ENCODE measurements at places on chromosomes 4 and X. TPM values are rescaled to one million over a fixed set of nuclear protein-coding genes. Genes with fewer than 3 reads are reported as not detected.

DNA sequence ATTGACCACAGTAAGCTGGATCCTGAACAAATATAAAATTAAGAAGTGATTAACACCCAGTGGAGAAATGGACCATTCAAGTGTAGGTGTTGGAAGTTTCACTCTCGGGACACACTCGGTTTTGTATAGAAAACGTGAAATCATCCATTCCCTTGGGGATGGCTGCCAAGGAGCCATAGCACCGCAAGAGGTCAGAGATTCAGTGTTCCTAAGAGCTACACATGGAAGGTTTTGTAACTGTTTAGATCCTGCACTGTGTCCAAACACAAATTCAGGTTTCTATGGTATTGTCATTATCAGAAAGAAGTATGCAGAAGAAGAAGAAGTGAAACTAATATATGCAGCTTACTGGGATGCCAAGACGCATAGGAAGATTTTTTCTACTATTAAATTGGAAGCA lies 281.0 kb downstream of the LDB2 start:
- no peak overlapping the region for H3K4me3 ChIP-seq
- H3K4me1 ChIP-seq, result no peaks in the 10 kb centered on the region
- no peak overlapping the region for H3K27ac ChIP-seq
- no peak for DNase-seq

GRCh38 chr4:6688879-6689505 lies 4.7 kb upstream of the S100P start:
- H3K27me3 ChIP-seq, result no peaks in the 10 kb centered on the region
- DNase-seq, result no peak
- H3K4me3 ChIP-seq, result no peak overlapping the region
- no peaks in the 10 kb centered on the region for H3K36me3 ChIP-seq
- H3K27ac ChIP-seq, result no peak overlapping the region

Gene MSL3
- total RNA-seq, result 21.8 TPM

GRCh38 chr4:128298852-128299251 lies 11.2 kb upstream of the PGRMC2 start:
- no peak for DNase-seq
- H3K36me3 ChIP-seq, result no peaks in the 10 kb centered on the region
- H3K4me3 ChIP-seq, result no peak overlapping the region
- H3K27me3 ChIP-seq, result no peaks in the 10 kb centered on the region
- no peaks in the 10 kb centered on the region for H3K4me1 ChIP-seq
- H3K27ac ChIP-seq, result no peak overlapping the region

DNA sequence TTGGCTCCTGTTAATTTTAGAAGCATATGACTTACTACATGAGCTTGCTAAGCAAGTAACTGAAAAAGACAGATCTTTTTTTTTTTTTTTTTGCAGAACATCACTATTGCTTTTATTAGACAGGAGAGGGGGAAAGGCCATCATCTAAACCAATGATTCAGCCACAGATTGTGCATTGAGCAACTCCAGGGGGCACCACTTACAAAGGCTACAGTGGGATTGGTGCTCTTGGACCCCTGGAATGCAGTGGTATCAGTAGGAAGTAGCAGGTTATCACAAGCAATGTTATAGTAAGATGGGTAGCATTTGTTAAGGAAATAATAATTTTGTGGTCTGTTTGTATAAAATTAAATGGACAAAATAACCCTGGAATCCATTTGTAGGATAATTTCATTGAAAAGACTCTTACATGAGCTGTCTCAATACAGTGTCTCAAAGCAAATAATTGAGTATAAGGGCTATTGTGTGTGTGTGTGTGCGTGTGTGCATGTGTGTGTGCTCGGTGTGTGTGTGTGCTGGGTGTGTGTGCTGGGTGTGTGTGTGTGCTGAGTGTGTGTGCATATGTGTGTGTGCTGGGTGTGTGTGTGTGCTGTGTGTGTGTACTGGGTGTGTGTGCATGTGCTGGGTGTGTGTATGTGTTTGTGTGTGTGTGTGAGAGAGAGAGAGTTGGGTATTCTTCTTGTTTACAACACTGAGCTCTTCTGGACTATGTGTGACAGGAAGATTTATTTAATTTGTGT lies 296.3 kb downstream of the PCDH7 start:
- H3K4me1 ChIP-seq, result no peaks in the 10 kb centered on the region

- H3K36me3 ChIP-seq, result no peaks in the 10 kb centered on the region
- no peak for DNase-seq
- H3K27me3 ChIP-seq, result peaks cover 24% of the 10 kb centered on the region
- H3K4me3 ChIP-seq, result no peak overlapping the region
- peaks cover 13% of the 10 kb centered on the region for H3K4me1 ChIP-seq
Observed at GRCh38 chr4:42149004-42149403, 3.5 kb downstream of the BEND4 start.

- no peaks in the 10 kb centered on the region for H3K36me3 ChIP-seq
- DNase-seq, result no peak
- H3K27ac ChIP-seq, result no peak overlapping the region
- no peak overlapping the region for H3K4me3 ChIP-seq
Observed at GRCh38 chrX:123685232-123685631, 47.6 kb downstream of the THOC2 start.

GRCh38 chrX:142363501-142363900 lies 158.4 kb upstream of the MAGEC2 start:
- H3K4me3 ChIP-seq, result no peak overlapping the region
- no peak for DNase-seq
- no peaks in the 10 kb centered on the region for H3K4me1 ChIP-seq
- H3K27ac ChIP-seq, result no peak overlapping the region

Gene CHIC1
- 22.6 TPM for total RNA-seq

DNA sequence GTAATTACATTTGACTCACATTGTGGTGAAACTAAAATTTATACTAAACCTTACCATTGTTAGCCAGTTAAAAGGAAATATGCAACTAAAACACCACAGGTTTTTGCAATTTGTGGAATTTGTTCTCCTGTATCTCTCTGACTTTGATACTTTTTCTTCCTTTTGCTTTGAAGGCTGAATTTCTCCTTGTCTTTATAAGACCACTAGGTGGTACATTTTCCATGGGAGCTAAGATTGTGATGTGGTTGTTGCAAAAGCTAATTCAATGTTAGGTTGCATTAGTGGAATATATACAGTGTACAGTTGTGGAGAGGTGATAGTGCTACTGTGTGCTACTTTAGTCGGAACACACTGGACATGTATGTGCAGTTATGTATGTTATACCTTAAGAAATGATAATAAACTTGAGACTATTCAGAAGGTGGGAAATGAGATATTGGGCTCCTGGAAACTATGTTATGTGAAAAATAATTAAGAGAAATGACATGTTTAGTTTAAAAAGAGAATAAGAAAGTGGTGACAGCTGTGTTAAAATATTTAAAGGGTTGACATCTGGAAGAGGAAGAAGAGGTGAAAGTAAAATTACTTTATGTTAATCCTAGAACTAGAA lies 70.3 kb downstream of the ARL9 start:
- no peak for DNase-seq
- no peaks in the 10 kb centered on the region for H3K4me1 ChIP-seq
- no peaks in the 10 kb centered on the region for H3K27me3 ChIP-seq

DNA sequence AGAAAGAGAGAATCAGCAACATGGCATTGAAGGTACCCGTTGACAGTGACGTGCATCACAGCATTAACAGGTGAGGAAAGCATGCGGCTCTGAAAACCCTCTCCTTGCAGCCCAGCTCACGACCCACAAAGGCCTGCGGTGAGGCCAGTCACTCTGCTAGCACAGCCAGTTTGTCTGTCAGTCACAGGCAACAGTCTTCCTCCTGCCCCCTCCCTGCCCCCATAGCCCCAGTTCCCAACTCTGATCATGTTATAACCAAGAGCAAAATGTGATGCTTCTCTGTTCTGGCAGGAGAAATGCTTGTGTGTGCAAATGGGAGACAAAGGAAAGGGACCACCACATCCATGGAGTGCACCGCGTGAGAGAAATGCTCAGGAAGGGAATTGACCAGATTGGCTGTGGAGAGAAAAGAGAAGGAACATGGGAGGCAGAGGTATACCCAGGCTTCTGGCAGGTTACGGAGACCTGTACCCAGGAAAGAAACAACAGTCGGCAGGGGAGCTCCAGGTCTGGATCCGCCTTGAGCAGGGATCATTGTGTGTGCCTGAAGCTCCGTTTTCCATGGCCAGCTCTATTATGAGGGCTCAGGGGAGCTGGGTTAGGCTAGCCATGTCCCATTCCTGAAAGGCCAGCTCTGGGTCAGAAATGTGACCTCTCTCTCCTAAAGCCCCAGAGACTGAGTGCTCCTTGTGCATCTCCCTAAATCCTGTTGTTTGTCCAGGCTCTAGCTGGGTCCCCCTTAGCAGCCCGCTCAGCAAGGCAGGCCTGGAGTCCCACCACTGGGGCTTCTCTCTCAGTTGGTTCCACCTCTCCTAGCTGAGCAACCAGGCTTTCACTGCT lies 139.7 kb upstream of the MAMLD1 start:
- H3K27ac ChIP-seq, result no peak overlapping the region
- DNase-seq, result no peak
- H3K4me3 ChIP-seq, result no peak overlapping the region
- H3K36me3 ChIP-seq, result no peaks in the 10 kb centered on the region

Gene STK32B
- 14.8 TPM for total RNA-seq

DNA sequence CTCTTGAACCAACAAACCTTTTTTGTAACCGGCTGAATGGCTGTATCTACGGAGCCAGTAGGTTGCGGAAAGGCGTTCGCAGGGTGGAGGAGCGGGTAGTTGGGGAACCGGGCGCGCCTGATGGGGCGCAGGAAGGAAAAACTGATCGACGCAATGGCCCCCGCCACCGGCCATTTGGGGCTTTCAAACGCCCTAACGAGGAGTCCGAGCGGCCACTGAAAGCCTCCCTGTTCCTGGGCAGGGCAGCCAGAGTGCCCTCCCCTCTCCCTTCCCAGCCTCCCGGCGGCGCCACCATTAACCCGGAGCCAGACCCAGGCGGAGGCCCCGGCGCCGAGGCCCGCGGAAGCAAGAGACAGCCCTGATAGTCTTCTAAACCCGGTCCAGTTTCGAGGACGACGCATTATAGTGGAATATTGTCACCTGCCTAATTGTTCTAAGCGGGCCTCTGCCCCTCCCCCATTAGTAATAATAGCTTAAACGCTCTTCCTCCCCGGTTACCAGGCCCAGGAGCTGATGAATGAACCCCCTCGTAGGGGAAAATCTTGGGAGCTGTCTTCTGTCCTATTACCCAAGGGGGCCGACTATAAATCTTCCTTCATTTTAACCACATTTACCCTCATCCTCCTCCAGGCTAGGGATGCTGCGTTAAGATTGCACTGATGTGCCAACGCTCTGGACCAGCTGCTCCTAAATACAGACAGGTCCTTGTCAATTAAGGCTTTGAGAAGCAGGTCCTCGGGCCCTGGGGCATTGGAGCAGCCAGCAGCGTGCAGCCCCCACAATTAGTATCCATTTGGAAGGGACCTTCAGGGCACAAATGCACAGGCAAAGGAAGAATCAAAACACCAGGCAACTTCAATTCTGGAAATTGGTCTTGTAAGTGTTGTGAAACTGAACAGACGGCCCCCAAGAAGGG lies 61.6 kb upstream of the TMEM33 start:
- no peak for DNase-seq
- H3K27me3 ChIP-seq, result peaks cover 5% of the 10 kb centered on the region
- H3K4me1 ChIP-seq, result no peaks in the 10 kb centered on the region

GRCh38 chrX:153598541-153599191 lies at the start of gene CCNQ:
TSS of gene CCNQ (minus strand) at chrX:153599139. CDS start at chrX:153599073, 66 bp downstream.
- no peaks in the 10 kb centered on the region for H3K27me3 ChIP-seq
- no peaks in the 10 kb centered on the region for H3K36me3 ChIP-seq
- peak within 1 kb of the TSS; percentile 63 for H3K4me3 ChIP-seq
- no peaks in the 10 kb centered on the region for H3K4me1 ChIP-seq
- peak within 1 kb of the TSS; percentile 17 for H3K27ac ChIP-seq
- peak; percentile 25 for DNase-seq

Gene SSX2B
- not detected for total RNA-seq

DNA sequence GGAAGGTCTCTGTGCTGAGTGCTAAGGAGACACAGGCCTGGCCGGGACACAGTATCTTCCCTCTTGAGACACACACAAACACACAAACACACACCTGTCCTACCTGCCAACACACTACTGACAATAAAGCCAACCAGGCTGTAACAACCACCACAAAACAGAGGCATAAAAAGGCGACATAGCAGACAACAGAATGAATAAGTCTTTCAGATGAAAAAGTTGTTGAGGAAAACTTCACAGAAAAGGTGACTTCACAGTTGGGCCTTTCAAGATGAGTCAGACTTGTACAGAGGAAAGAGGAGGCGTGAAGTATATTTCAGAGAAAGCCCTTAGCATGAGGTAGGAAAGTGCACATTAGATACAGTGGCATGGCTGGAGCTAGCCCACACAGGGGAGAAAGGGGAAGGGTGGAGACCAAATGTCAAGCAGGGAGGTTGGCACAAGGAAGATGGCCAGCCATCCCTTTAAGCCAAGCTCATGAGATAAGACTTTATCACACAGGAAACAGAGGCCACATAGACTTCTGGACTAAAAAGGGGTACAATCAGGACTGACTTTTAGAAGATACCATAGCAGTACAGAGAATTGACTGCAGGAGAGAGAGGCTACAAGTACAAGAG lies 54.0 kb downstream of the SLC9A7 start:
- H3K36me3 ChIP-seq, result no peaks in the 10 kb centered on the region
- peaks cover 3% of the 10 kb centered on the region for H3K4me1 ChIP-seq
- no peak for DNase-seq
- no peaks in the 10 kb centered on the region for H3K27me3 ChIP-seq
- H3K4me3 ChIP-seq, result no peak overlapping the region

DNA sequence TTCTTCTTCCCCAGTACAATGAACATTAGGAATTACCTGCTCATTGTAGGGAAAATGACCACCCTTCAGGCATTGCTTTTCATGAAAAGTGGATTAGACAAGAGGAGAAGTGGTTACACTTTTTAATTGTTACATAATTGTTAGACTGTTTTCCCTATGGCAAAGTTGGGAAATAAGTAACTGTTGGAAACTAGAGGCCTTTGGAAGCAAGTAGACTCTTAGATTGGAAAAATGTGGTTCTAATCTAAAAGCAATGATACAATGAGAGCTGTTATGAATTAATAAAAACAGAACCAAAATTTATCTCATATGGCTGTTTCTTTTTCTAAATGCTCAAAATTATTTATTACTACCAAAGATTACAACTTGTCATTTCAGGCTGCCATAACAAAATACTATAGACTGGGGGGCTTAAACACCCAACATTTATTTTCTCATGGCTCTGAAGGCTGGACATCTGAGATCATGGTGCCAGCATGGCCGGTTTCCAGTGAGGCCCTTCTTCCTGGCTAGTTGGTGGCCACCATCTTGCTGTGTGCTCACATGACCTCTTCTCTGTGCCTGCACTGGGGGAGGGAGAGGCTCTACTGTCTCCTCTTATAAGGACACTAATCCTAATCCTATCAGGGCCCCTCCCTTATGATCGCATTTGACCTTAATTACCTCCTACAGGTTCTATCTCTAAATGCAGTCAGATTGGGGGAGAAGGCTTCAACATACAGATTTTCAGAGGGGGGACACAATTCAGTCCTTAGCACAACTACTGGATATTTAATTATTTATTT lies 12.5 kb downstream of the CC2D2A start:
- peaks cover 6% of the 10 kb centered on the region for H3K4me1 ChIP-seq
- no peaks in the 10 kb centered on the region for H3K27me3 ChIP-seq
- H3K36me3 ChIP-seq, result no peaks in the 10 kb centered on the region
- H3K27ac ChIP-seq, result no peak overlapping the region
